Fibroblast of skin of abdomen (primary cell): ENCODE measurements at places on chromosomes 4 and X.

DNA sequence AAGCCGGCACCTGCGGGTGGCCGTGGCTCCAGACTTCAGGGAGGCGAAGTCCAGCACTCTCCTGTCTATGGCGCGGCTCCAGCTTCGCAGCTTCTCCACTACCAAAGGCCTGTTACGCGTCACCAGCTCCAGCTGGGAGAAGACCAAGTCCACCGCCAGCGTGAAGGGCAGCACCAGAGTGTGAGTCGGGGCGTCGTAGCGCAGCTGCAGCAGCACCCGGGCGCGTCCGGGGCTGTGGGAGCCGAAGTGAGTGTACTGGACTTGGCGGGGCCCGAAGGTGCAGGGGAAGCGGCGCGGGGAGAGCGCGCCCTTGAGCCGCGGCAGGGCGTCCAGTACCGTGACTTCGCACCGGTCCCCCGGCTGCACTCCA is 444 bp downstream of the FREM3 start:
- DNase-seq = peak; percentile 4

- DNase-seq = no peak
Measured at GRCh38 chr4:13711233-13711785, 83.8 kb upstream of the BOD1L1 start.

DNA sequence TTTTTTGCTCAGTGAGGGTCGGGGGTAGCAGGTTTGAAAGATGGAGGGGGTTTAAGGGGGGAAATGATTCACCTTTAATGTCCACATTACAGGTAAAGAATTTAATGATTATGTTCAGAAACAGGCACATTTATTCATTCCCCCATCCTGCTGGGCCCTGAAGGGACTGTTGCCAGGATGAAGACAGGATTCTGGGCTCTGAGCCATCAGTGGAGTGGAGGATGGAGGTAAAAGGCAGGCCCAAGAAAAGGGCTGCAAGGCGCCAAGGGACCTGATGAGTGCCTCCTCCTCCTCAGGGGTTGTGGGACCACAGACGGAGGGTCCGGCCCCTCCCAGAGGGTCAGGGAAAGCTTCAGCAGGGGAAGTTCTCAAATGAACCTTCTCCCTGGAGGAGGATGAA is 40.4 kb upstream of the PROM1 start:
- no peak for DNase-seq

DNA sequence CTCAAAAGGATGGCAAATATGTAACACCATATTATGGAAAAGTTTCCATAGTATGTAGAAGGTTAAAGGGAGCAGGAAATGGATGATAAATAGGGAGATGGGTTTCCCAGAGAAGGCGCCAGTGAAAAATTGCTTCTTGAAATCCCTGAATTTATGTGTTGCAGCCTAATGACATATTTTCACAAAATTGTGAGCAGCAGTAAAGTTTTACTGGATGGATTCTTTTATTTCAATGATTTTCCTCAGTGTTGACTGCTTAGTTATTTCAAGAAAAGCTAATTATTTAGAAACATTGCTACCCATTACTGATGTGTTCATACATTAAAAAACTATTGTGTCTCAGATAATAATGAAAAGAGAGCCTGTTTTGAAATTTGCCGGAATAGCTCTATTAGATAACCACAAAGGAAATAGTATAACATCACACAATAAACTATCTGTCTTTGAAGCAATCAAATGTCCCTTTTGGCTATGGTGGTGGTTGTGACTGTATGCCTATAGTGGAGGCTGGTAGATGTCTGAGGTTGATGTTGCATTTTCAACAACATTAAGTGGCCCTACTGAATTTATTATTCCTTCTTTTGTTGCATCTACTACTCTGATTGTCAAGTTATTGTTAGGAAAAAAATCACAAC is 169.9 kb upstream of the HAND2 start:
- no peak for DNase-seq

- no peak for DNase-seq
Measured at GRCh38 chrX:1661048-1661921, 46.4 kb downstream of the ASMT start.

DNA sequence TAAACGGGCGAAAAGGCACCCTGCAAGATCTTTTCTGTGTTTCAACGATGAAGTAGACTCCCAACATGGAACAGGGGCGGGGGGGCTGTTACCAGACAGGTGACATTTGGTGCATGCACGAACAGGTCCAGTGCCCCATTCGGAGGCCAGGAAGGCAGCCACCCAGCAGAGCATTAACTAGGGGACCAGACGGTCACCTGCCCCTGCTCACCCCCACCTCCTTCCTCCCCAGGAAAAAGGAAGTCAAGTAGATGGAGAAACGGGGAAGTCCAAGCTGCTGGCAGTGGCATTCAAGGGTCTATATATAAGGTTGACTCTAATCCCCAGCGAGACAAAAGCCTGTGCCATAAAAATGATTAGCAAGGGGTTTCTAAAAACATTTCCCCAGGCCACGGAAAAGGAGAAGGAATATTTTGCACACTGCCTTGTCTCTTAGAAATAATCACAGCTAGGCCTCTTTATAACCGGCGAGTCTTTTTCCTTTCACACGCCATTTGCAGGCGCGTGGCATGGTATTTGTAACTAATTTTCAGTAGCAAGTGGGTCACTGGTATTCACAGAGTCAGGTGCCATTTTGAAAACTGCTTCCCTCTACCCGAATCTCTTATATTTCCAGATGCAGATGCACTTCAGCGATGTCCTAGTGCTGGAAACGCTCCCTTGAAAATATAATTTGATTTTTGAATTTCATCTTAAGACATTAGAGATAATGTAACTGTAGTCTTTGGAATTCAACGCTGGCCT is 1.2 kb upstream of the TMSB4X start:
- no peak for DNase-seq
